BJ (cell line): ENCODE measurements at places on chromosomes 4 and X.

DNA sequence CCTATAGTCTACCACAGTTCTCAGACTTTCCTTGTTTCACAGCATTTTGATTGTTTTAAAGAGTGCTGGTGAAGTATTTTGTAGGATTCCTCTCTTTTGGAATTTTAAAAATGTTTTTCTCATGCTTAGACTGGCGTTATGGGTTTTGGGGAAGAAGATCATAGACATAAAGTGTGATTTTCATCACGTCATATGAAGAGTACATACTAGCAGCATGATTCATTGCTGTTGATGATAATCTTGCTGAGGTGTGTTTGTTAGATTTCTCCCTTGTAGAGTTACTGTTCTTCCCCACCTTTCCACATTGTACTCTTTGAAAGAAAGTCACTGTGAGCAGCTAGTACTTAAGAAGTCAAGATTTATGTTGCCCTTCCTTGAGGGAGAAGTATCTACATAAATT lies 396.1 kb upstream of the GNPDA2 start:
- DNase-seq: no peak

DNA sequence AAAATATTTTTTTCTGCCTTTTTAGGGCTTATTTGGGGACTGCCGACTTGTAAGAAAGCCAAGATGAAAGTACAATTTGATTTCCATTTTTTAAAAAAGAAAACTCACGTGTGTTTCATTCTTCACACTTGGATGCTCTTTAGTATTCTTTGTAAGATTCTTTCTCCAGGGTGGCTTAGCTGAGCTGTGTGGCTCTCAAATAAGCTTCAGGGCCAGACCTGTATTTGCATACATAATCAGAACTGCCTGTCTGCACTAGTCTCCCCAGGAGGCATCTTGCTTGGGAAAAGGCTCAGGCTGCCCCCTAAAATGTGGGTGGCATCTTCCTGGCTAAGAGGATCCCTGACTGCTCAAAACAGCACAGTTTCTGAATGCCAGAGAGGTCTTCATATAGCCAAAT lies 498.4 kb downstream of the MID1IP1 start:
- DNase-seq: no peak

GRCh38 chrX:10847333-10847732 lies 226.9 kb upstream of the MID1 start:
- no peak for DNase-seq

- DNase-seq: no peak
Measured at GRCh38 chr4:25826074-25826752, 36.6 kb downstream of the SEL1L3 start.

GRCh38 chr4:26288355-26288909 lies 32.4 kb upstream of the RBPJ start:
- DNase-seq: peak; percentile 32

DNA sequence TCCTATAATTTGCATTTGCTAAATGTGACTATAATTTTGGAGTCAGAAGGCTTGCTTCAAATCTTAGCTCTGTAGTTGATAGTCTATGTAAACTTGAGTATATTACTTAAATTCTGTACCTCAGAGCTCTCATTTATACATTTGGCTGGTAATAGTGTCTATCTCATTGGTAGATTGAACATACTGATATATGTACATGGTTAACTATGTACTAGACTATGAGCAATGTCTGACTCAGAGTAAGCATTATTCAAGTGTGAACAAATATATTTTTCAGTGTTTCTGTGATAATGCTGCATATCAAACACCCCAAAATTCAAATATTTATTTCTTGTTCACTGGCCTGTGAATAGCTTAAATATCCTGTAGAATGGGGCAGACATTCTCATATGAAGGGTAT lies 1568.9 kb upstream of the PABPC4L start:
- no peak for DNase-seq

DNA sequence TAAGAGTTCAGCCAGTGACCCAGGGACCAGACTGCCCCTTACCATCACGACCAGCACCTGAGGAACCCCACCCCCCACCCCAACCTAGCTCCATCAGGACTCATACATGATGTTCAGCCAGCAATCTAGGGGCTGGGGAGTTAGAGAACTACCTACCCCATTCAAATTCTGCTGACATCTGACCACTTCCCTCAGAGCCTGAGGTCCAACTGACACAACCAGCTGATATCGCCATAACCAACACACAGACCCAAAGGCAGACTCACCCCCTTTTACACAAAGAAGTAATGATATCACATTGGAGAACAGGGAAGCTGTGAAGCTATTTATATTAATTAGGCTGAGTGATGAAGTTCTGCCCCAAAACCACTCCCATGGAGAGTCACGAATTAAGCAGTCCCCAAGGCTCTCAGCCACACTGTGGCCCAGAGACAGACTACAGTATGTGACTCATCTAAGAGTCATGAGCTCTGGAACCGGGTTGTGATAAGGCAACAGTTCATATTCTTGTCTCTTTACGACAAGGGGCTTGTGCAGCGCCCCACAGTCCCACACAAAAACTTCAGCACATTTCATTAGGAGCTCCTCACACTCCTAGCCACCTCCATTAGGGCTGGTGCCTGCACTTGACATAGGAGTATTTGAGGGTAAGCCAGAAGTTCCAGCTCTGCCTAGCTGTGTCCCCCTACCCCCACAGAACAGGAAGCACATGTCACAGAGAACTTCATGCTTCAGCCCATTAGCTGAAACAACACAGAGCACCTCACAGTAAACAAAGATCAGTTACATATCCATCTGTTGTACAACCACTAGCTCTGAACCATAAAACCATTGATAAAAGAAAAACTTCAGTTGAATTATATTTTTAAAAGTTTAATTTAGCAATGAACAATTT lies 184.7 kb upstream of the ZCCHC13 start:
- DNase-seq: no peak

- DNase-seq: peak; percentile 9
Measured at GRCh38 chrX:109934434-109934833, 68.5 kb upstream of the TMEM164 start.

DNA sequence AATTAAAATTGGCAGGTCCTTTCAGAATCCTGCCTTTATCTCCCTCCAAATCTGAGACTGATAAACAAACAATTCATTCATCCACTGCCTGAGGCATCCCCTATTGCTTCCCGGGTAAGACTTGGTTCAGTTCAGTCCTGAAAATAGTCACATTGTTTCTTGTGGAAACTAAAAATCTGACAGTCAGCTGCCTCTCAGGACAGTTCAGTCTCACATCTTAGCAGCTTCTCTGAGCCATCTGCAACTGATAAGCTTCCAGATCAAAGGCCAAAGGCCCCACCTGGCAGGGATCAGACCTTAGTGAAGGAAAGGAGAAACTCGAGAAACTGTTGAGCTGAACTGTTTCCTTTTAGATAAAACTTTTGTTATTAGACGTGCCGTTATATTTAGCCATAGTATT lies 264.5 kb downstream of the IL15 start:
- DNase-seq: no peak

GRCh38 chr4:80154545-80154933 lies 42.8 kb upstream of the PRDM8 start:
- DNase-seq: no peak

- DNase-seq: peak; percentile 15
Measured at GRCh38 chrX:96611619-96612362, 72.9 kb upstream of the DIAPH2 start.
